NT2/D1 (cell line): ENCODE measurements at places on chromosomes 16 and 17.

GRCh38 chr17:63987221-63988126 lies 10.7 kb upstream of the PRR29 start:
- no peak for DNase-seq

- no peak for DNase-seq
Observed at GRCh38 chr17:1174263-1174880, 5.4 kb downstream of the ABR start.

- no peak for DNase-seq
Observed at GRCh38 chr16:47881574-47881973, 274.2 kb downstream of the ABCC12 start.

DNA sequence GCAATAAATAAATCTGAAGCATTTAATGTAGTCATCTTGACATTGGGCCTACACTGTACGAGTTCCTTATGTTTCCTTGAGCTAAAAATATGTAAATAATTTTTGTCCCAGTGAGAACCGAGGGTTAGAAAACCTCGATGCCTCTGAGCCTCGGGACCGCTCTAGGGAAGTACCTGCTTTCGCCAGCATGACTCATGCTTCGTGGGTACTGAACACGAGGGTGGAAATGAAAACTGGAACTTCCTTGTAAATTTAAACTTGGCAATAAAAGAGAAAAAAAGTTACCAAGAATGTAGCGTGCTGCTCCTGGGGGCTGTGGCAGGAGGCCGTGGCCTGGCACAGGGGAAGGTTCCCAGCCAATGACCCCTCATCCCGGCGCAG lies 74.1 kb downstream of the SOCS1 start:
- no peak for DNase-seq

DNA sequence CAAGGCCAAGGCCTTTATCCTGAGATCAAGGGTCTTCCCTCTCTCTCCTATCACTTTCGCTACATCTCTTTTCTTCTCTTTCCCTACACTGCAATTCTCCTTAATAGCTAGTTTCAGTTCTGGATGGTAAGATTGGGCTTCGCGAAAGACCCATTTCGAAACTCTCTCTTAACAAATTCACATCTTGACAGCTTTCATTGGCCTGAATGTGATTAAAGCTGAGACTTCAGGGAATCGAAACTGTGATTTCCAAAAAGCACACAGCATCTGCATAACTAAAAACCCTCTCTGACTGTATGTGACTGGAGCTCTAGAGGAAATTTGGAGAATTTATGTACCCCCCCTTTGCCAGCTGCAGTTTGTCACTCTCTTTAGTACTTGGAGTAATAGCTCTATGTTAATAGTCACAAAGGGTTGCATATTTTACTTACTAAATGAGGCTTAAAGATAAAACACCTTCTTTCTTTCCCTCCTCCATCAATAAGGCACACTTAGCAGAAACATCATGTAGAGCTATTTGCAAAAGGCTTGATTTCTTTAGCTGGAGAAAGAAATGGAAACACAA lies 105.3 kb upstream of the FAM20A start:
- no peak for DNase-seq

- no peak for DNase-seq
Observed at GRCh38 chr17:75684924-75685323, 17.8 kb downstream of the SAP30BP start.

GRCh38 chr17:80833952-80834892 lies 157.4 kb upstream of the CHMP6 start:
- DNase-seq = no peak

DNA sequence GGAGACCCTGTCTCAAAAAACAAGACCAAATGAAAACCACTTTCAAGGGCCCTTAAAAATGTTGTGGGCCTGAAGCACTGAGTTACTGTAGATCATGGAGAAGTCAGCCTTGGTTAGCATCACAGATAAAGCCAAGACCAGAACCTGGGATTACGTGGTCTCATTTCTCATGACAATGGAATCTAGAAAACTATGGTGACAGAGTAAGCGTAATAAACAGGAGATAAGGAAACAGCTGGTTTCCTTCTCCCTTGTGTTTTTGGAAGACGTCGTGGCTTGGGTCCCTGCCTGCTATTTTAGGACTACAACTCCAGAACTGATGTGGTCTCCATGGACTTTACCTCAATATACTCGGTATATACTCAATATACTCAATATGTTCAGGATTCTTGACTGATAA lies 180.7 kb upstream of the ZFHX3 start:
- DNase-seq = no peak

- DNase-seq = no peak
Observed at GRCh38 chr16:85026703-85027102, 892 bp upstream of the KIAA0513 start.

DNA sequence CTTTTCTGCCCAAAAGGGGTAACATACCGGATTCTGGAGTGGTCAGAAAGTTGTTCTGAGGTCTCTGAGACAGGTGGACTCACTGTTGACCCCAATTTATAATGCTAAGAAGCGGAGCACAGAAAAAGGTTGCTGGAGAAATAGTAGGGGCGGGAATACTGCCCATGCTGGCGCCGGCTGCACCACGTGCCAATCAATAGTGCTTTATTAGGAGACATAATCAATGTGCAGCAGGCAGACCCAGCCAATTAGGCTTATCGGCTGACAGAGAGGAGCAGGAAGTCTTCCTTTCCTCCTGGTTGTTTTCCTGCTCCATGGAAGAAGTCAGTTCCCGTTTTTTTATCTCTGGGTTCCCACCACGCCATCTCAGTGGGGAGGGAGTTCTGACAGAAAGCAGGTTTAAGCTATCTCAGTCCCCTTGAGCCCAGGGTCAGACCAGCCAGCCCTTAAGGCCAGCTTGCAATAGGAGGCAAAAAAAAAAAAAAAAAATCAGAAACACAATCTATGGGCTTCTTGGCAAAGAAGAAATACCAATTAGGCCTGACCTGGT lies 68.2 kb upstream of the IRX6 start:
- no peak for DNase-seq

DNA sequence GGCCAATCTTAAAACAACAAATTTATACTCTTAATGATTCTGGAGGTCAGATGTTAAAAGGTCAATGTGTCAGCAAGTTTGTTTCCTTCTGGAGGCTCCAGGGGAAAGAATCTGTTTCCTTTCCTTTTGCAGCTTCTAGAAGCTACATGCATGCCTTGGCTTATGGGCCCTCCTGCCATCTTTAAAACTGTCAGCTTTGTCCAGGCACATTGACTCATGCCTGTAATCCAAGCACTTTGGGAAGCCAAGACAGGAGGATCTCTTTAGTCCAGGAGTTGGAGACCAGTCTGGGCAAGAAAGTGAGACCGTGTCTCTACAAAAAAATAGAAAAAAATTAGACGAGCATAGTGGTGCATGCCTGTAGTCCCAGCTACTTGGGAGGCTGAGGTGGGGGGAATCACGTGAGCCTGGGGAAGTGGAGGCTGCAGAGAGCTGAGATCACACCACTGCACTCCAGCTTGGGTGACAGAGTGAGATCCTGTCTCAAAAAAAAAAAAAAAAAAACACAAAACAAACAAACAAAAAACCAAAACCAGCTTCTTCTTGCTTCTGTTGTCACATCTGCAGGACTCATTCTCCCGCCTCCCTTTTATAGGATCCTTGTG lies 58.3 kb downstream of the NOS2 start:
- DNase-seq = no peak

- DNase-seq = no peak
Observed at GRCh38 chr17:73043686-73044581, 48.6 kb downstream of the SLC39A11 start.

- DNase-seq = no peak
Observed at GRCh38 chr17:76535788-76536510, 1.6 kb downstream of the CYGB start.

GRCh38 chr17:77609553-77610517 lies 348.7 kb upstream of the TNRC6C start:
- no peak for DNase-seq

DNA sequence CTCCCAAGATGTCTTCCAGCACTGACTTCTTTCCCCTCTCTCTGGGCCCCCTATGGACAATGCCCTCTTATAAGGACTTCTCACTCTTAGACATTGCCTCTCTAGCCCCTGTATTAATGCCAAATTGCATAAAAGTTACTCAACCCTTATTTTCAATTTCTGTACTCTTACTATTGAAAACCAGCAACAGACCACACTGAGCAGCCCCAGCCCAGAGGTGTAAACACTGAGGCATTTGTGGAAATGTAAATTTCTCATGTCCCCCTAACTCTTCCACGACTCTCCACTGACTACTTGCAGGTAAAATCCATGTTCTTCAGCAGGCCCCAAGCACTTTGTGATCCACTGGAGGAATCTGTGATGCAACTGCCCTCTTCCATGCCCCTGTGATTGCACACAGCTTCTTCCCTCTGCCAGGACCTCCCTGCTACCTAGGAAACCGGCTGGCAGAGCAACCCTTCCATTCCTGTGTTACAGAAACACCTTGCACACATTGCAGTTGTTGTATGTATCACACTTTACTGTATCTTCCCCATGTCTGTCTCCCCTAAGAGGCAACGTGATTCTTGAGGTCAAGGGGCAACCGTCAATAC lies 4.4 kb downstream of the N4BP1 start:
- no peak for DNase-seq
